ENCODE measurements at places on chromosomes 6 and 20.

- no peak for DNase-seq
These were observed 49.3 kb downstream of the EZR start for GRCh38 chr6:158769771-158770432.

DNA sequence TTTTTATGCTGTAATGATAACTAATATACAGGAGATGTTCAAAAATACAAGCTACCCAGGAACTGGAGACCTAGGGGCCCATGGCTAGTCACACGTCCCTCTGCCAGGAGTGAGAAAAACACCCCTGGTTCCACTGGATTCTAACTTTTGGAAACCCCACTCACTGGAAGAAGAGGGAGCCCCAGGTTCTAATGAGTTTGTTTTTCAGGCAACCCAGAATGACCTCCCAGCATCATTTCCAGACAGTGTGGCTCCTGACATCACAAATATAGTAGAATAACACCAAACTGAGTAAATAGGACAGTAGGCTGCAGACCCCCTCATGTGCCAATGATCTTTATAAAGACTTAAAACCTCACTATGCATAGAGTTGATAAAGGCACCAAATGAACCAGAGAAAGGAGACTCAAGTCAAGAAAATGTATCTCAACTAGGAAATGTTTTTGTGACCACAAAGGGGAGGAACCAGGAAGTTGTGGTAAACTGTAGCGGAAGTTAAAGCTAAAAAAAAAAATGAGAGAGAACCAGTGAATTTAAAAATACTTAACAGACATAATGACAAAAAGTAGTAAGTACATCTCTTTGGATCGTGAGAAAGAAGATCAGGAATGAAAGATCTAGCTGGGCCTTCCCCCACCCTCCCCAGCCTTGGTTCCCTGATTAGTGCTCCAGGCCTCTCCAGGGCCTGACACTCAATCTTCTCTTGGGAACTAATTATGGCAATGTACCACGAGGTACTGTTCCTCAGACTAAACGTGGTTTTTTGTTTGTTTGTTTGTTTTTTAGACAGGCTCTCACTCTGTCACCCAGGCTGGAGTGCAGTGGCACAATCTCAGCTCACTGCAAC lies 19.8 kb downstream of the HLA-E start:
- peak; percentile 42 for DNase-seq

- no peak for DNase-seq
These were observed 149.8 kb downstream of the EYS start for GRCh38 chr6:65557224-65557623.

DNA sequence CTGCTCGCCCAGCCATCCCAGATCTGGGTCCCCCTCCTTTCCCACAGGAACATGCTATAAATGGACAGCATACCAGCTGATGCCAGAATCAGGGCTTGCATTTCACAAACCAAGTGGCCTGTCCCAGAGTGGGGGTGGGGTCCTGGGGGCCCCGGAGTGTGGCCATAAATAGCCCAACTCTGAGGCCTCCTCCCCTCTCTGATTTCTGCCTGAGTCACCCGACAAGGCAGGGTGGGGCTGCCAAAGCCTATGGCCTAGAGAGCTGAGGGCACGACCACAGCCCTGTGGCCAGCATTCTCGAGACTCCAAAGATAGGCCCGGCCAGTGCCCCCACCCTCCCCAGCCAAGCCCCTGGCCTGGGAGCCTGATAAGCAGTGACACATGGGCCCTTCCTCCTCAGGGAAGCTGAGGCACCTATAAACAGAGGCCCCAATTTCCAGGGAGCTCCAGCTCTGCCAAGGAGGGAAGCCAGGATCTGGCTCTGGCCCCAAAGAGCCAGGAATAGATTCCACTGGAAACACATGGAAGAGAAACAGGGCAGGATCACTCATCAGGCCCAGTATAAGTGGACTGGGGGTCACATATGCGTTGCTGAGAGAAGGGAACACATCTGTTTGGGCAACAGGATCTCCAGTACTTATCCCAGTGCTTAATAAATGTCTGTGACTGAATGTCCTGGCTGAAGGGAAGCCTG lies 20.3 kb downstream of the SNTA1 start:
- DNase-seq = peak; percentile 90

DNA sequence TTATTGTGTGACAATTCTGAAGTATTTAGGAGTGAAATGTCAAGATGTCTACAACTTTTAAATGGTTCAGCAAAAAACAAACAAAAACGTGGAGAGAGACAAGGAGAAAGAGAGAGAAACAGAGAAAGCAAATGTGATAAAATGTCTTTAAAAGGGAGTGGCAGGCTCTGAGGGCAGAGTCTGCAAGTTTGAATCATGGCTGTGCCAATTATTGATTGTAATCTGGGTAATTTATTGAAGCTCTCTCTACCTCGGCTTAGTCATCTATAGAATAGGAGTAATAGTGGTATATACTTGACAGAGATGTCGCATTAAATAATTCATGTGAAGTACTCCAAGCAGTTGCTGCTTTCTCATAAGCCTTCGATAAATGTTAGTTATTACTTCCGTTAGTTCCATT lies 61.3 kb upstream of the ARID1B start:
- no peak for DNase-seq

- DNase-seq = peak; percentile 51
These were observed 22.2 kb downstream of the SAMHD1 start for GRCh38 chr20:36929290-36929689.

GRCh38 chr6:31462026-31462963 lies 35.6 kb upstream of the MICB start:
- DNase-seq = no peak

- no peak for DNase-seq
These were observed 82.5 kb upstream of the PDE10A start for GRCh38 chr6:165745492-165745891.

DNA sequence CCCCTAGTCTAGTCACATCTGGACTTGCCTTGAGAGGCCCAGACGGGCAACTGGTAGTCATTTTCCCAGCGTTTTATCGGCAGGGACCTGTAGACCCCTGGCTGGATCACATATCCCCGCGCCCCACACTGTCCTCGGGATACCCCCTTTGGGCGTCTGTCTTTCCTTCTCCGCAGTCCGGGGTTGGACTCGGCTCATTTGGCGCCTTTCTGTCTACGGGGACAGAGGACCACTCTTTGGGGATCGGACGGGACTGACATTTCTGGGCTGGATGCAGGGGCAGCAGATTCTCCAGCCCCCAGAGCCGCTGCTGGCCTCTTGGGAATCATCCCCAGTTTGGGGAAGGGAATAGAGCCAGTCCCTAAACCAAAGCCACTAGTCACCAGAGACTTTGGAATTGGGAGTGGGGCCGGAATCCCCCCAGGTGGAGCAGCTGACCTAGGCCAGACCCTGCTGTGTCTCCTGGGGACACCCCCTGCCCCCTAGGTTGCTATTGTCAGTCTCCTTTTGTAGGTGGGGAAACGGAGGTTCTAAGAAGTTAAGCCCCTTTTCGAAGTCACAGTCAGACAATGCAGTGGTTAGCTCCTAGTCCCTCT lies 734 bp downstream of the FAM110A start:
- DNase-seq = no peak

DNA sequence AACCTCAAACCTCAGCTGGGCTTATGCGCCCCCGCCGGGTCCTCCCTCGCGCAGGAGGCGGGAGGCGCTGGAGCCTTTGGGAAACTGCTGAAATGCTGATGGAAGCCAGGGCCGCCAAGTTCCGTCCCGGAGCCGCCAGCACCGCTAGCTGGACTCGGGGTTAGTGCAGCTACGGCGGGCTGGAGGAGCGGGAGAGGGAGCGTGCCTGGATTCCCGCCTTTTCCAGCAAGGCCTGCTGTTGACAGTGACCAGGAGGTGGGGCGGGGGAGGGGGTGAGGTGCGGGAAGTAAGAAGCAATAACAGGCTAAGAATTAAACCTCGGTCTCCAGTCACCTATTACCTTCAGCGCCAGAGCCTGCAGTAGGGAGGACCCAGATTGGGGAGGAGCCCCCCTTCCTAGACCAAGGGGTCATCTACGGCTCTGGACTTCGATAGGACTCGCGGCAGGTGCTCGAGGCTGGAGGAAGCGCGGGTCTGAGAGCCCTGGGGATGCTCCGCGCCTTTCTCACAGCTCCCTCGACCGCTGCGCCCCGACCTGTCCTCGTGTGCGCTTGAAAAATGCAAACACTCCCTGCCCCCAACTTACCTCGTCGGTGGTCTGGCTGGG lies 20.5 kb downstream of the COL9A1 start:
- DNase-seq = no peak

GRCh38 chr6:140156131-140156530 lies 781.7 kb upstream of the CITED2 start:
- DNase-seq = peak; percentile 12

GRCh38 chr6:44462797-44463727 lies 75.6 kb downstream of the CDC5L start:
- DNase-seq = no peak

- DNase-seq = no peak
These were observed 15.0 kb upstream of the DAAM2 start for GRCh38 chr6:39777218-39777617.

GRCh38 chr20:20630551-20630950 lies 81.9 kb downstream of the RALGAPA2 start:
- DNase-seq = no peak

DNA sequence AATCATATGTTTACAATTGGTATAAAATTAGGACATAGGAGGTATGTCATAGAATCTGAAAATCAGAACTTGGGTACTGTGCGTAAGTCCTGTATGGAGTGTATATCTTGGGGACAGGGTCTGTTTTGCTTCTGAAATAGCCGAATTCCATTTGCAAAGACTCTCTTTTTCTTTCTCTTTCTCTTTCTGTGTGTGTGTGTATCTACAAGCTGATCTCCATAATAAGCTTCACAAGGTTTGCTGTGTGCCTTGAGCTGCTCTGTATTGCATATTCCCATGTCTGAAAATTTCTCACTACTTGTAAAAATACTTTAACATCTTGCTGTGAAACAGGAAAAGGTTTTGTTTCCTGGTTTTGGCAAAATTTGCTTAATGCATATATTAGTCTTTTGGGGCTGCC lies 29.5 kb downstream of the STX11 start:
- DNase-seq = no peak

DNA sequence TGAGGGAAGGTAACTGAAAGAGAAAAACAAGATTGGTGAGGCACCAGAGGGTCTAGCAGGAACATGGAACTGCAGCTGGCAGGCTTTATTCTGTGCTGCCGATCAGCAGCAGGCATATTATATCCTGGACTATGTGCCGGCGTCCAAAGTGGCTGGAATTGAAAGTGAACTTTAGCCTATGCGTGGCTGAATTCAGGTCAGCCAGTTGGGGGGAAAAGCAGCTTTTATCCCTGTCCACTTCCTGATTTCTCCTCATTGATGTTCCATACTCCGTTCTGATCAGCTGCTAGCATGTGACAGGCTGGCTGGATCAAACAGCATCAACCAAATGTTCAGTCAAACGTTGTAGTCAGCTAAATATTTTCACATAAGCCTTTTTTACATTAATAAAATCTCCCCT lies 99.0 kb downstream of the CAP2 start:
- no peak for DNase-seq

- no peak for DNase-seq
These were observed 20.6 kb downstream of the RBCK1 start for GRCh38 chr20:428658-429200.

DNA sequence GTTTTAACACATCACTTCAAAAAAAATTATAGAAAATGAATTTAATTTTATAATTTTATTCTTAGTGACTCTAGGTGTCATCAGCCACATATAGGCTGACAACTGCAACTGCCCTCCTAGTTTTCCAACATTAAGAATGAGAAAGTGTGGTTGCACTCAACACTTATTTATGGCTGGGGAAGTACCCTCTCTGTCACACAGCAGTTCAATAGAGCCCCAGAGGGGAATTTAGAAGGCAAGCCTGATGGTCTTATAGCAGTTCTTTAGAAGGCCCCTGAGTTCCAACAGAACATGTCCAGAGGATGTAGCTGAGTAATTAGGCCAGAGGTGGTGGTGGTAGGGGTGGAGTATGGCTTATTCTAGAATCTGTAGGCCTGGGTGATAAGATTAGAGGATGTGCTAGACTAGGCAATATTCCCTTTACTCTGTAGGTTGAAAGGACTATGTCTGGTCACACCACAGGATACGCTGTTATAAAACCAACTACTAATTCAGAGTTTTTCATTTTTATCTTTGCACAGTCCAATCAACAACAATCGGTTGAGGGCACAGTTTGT lies 226.5 kb upstream of the CITED2 start:
- DNase-seq = no peak

- no peak for DNase-seq
These were observed 329.1 kb upstream of the SOX4 start for GRCh38 chr6:21264288-21265033.

DNA sequence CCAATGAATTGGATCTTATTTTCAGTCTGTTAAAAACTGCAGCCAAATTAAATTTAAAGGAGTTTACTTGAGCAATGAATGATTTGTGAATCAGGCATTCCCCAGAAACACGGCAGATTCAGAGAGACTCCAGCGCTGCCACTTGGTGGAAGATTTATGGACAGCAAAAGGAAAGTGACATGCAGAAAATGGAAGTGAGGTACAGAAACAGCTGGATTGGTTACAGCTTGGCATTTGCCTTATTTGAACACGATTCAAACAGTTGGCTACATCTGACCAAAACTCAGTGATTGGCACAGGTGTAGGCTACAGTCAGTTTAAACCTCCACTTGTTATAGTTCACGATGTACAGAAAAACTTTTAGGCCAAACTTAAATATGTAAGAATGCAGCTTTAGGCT lies 257.6 kb upstream of the IMPG1 start:
- no peak for DNase-seq

- no peak for DNase-seq
These were observed 26.2 kb downstream of the PDRG1 start for GRCh38 chr20:31925631-31926030.

- DNase-seq = no peak
These were observed 344.2 kb upstream of the BTBD3 start for GRCh38 chr20:11573507-11573906.

GRCh38 chr6:45504947-45505346 lies 127.2 kb upstream of the SUPT3H start:
- DNase-seq = peak; percentile 55

DNA sequence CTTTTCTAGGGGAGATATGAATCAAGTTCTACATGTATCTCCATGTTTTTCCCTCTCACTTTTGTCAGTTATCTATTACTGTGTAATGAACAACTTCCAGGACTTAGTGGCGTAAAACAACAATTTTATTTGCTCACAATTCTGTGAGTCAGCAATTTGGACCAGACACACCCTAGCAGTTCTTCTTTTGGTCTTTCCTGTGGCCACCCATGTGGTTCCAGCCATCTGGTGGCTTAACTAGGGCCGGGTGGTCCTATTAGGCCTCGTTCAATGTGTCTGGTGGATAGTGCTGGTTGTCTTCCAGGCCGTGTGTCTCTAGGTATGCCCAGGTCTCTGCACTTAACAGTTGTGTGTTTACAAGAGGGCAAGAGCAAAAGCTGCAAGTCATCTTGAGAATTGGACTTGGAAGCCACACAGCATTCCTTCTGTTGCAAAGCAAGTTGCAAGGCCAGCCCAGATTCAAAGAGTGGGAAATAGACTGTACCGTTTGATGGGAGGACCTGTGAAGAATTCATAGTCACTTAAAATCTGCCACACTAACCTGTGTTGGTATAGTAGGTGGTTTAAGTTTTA lies 20.8 kb upstream of the SLC35D3 start:
- no peak for DNase-seq

- DNase-seq = peak; percentile 20
These were observed 56.6 kb downstream of the SNX14 start for GRCh38 chr6:85537055-85537494.

All from AG10803 (cell line).